ENCODE measurements at places on chromosomes 4 and X.

DNA sequence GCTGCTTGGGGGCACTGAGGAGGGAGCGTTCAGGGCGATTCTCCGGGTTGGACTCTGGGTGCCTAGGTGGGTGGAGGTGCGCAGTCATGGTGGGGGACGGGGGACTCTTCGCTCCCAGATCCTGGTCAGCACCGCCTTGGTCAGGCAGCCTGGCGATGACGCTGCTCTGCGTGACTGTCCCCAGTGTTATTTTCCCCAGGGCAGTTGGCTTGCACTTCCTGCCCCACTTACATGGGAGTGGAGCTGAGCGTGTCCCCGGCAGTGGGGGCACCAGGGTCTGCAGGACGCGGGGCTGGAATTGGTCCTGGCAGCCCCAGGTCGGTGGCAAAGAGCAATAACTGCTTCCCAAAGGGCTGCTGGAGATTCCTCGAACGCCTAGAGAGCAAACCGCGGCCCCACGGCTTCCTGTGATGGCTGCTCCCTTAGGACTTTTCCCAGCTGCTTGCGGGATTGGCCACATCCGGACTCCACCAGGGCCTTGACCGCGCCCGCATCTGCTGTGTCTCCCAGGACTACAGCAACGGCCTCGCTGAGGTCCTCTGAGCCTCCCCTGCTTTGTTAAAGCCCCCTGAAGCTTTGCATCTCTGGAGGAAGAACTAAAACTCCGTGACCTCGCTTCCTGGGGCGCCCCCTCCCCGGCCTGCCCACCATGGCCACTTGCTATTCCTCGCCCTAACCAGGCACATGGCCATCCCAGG is 35.3 kb upstream of the GPR78 start:
- no peak for DNase-seq

DNA sequence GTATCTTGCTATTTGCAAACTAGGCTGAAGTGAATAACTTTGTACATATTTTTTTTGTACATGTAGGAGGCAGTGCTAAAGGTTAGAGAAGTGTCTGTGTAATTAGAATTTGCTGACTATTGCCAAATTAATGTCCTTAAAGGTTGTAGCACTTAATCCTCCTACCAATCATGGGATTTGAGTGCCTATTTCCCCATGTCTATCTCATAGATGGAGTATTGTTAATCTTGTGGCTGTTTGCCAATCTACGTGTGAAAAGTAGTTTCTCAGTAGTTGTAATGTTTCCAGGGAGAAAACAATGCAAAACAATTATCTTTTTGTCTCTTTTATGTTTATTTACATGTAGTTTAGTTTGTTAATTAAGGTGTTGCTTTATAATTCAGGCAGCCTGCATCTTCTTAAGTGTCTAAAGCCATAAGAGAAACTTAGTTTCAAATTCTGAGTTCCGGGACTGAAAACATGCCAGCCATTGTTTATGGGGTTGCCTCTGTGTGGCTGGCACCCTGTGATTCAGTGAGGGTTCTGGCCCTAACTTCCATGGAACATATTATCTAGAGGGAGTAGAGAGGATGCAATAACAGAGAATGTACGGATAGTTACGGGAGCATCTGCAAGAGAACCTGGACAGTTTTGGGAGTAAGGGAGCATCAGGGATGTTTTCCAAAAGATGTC is 142.4 kb downstream of the KLHL8 start:
- DNase-seq: no peak

- DNase-seq: no peak
Observed at GRCh38 chr4:114725066-114725465, 126.5 kb downstream of the UGT8 start.

DNA sequence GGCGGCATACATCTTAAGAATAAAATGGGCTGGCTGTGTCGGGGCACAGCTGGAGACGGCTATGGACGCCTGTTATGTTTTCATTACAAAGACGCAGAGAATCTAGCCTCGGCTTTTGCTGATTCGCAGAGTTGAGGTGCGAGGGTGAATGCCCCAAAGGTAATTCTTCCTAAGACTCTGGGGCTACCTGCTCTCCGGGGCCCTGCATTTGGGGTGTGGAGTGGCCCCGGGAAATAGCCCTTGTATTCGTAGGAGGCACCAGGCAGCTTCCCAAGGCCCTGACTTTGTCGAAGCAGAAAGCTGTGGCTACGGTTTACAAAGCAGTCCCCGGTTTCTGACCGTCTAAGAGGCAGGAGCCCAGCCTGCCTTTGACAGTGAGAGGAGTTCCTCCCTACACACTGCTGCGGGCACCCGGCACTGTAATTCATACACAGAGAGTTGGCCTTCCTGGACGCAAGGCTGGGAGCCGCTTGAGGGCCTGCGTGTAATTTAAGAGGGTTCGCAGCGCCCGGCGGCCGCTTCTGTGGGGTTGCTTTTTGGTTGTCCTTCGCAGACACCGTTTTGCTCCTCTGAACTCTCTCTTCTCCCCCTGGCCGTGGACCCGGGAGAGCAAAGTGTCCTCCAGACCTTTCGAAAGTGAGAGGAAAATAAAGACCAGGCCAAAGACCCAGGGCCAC is 1.9 kb downstream of the SHOX start:
- DNase-seq: no peak

GRCh38 chr4:78904143-78904542 is 35.1 kb downstream of the PAQR3 start:
- no peak for DNase-seq

DNA sequence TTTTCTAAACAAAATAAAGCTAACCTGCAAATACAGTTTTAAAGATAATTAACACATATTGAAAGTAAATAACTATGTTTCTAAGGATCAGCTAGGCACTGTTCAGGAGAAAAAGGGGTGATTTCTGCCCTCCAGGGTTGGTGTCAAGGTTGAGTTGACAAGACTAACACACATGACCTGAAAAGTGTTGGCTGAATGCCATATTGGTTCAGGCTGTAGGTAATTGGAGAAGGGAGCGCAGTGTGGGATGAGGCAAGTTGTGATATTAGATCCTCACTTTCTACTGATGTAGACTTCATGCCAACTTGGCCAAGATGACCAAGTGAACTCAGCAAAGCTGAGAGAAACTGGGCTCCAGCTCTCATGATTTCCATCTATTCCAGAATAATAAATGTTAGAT is 42.2 kb downstream of the PPM1K start:
- DNase-seq: no peak

- no peak for DNase-seq
Observed at GRCh38 chr4:102817613-102818268, 9.6 kb downstream of the UBE2D3 start.

DNA sequence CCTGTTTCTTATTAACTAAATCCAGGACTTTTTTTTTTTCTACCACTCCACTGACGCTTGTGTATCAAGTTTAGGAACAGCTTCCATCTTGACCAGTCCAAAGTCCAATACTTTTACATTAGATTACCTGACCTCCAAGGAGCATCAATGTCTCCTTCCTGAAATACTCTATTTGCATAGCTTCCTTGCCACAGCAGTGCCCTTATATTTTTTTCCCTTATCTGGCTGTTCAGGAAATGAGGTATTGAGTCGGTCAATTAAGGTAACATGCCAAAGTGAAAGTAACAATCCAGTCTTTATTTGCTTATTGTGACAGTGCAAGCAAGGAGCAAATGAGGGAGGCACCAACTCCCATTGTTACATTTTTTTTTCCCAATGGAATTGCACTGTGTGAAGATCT is 730.8 kb upstream of the NDST4 start:
- no peak for DNase-seq

DNA sequence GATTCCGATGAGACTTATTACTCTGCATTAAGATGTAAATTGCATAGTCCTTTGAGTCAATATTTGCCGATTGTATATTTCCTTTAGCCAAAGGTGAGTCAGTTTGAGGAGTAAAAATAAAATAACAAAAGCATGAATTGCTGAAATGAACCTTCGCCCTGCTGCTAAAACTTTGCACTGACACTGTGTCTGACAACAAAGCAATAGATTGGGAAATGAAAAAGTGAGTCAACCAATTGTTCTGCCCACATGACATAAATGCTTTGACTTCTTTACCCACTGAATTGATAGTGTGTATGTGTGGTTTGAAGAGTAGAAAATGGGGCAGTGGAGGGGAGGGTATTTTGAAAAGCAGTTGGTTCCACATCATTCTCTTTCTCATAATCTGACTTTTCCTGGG is 88.4 kb upstream of the AFF2 start:
- DNase-seq: no peak

DNA sequence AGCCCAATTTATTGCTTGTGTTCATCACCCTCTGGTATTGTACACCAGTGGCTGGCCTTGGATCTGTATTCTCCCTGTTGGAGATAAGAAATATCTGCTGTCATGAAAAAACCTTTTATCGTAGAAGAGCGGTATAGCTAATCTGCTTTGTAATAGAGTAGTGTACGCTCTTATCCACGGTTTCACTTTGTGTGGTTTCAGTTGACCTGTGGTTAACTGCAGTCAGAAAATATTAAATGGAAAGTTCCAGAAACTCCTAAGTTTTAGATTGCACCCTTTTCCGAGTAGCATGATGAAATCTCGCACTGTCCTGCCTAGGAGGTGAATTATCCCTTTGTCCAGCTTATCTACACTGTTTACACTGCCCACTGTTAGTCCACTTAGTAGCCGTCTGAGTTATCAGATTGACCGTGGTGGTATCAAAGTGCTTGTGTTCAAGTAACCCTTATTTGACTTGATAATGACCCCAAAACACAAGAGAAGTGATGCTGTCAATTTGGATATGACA is 42.4 kb downstream of the KDM6A start:
- no peak for DNase-seq

GRCh38 chrX:19540076-19540475 is 24.8 kb upstream of the MAP3K15 start:
- DNase-seq: no peak

DNA sequence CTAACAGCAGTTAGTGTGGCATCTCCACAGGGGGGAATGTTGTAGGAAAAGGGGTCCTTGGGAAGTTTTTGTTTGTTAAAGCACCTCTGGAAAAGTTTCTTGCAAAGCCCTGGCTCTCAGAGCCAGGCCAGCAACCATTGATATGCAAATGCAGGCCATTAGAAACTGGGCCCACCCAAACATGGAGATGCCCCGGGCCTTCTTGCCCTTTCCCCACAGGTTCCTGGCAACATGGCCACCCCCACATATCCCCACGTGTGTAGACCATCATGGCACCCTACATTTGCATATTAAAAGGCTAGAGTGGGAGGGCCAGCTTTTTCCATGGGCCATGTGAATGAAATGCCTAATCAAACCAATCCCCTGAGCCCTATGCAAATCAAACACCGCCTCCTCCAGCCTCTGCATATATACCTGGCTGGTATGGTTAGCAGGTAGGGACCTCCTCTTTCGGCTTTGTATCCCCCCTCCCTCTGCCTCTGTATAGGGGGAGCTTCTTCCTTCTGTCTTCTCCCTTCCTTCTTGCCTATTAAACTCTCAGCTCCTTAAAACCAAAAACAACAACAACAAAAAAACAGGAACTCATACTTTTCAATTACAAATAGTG is 44.0 kb upstream of the ZCCHC13 start:
- no peak for DNase-seq

DNA sequence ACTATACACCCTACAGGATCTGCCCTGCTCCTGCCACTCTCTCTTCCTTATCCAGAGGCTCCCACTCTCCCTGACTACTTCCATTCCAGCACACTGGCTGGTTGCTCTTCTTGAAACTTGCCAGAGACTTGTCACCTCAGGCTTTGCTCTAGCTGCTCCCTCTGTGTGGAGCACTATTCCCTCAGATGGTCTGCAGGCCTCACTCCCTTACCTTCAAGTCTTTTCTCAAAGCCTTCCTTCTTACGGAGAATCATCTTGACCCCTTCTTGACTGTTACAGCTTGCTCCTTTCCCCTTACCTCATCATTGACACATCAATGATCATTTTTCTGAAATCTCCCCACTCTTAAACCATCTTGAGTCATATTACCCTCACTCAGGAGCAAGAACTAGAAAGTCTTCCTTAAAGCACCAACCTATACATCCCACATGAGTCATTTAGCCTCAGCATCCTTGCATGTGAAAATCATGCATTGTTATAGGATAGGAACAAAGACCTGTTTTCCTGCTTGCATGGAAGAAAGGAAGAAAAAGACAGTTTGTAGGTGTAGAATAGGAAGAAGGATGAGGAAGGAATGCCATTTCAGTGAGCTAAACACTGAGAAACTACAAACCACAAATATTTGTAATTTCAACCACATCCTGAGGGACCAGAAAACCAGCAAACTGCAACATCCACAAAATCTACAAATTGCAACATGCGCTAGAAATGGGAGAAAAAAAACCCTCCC is 55.7 kb downstream of the ANTXR2 start:
- DNase-seq: peak; percentile 74

- peak; percentile 27 for DNase-seq
Observed at GRCh38 chrX:46642145-46642544, 68.6 kb downstream of the CHST7 start.

DNA sequence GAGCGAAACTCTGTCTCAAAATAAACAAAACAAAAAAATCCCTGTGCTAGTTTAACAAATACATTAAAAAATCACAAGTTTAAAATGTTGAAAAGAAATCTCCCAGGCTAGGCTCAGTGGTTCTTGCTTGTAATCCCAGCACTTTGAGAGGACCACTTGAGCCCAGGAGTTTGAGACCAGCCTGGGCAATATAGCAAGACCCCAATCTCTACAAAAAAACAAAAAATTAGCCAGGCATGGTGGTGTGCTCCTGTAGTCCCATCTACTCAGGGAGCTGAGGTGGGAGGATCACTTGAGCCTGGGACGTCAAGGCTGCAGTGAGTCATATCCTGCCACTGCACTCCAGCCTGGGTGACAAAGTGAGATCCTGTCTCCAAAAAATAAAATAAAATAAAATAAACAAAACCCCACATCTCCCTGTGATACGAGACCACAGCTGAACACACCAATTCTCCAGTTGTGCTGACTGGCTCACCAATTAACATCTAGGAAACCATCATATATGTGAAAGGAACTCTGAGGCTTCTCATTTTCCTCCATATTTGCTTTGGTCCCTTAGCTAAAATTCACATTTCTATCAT is 7.3 kb downstream of the RPS4X start:
- DNase-seq: no peak

- DNase-seq: no peak
Observed at GRCh38 chrX:112759512-112759911, 79.8 kb upstream of the LHFPL1 start.

- peak; percentile 34 for DNase-seq
Observed at GRCh38 chr4:169492436-169493163, 119.8 kb downstream of the NEK1 start.

- no peak for DNase-seq
Observed at GRCh38 chr4:56958111-56958517, 19.3 kb downstream of the NOA1 start.

GRCh38 chr4:71270901-71271300 is 67.9 kb upstream of the SLC4A4 start:
- peak; percentile 9 for DNase-seq

DNA sequence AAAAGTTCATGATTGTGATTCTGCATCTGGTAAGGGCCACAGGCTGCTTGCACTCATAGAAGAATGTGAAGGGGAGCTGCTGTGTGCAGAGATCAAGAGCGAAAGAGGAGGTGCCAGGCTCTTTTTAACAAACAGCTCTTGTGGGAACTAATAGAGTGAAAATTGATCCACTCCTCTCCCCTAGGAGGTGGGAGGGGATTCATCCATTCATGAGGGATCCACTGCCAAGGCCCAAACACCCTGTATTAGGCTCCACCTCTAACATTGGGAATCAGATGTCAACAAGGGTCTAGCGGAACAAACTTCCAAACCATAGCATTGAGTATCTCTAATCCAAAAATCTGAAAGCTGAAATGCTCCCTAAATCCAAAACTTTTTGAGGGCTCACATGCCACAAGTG is 16.4 kb upstream of the PPID start:
- DNase-seq: no peak

Data from activated CD4-positive, alpha-beta T cell treated with anti-CD3 and anti-CD28 coated beads, Interleukin-2, Interleukin-4, amounts not matched to agents 100 ng/mL and 50 ng/mL, durations not matched to agents 16 hours and 8 hours (primary cell).